ENCODE measurements at places on chromosomes 6 and 20. TPM values are rescaled to one million over a fixed set of nuclear protein-coding genes. Genes with fewer than 3 reads are reported as not detected.

DNA sequence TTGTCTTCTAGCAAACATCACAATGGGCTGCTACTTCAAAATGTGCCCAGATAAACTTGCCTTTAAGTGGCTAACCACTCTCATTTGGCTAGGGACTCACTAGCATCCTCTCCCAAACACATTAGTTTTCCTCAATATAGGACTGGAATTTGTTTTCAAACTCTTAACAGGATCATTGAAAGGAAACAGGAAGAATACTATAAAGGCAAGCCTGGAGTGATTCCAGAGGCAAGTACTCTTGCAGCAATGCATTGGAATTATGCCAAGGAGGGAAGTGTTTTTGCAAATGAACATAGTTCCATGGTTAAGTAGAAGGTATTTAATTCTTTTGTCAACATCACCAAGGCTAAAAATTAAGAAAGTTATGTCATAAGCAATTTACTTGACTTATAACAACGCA is 12.2 kb downstream of the EPHA7 start:
- H3K36me3 ChIP-seq: no peaks in the 10 kb centered on the region
- no peaks in the 10 kb centered on the region for H3K4me1 ChIP-seq
- no peaks in the 10 kb centered on the region for H3K27me3 ChIP-seq
- H3K4me3 ChIP-seq: no peak overlapping the region
- H3K27ac ChIP-seq: no peak overlapping the region
- DNase-seq: no peak

GRCh38 chr6:111806561-111807497 is 66.4 kb downstream of the FYN start:
- no peak overlapping the region for H3K4me3 ChIP-seq
- H3K27me3 ChIP-seq: no peaks in the 10 kb centered on the region
- DNase-seq: no peak

GRCh38 chr6:170287371-170287876 is 3.5 kb downstream of the DLL1 start:
- H3K27me3 ChIP-seq: peaks cover 74% of the 10 kb centered on the region
- no peak overlapping the region for H3K27ac ChIP-seq
- no peak for DNase-seq

DNA sequence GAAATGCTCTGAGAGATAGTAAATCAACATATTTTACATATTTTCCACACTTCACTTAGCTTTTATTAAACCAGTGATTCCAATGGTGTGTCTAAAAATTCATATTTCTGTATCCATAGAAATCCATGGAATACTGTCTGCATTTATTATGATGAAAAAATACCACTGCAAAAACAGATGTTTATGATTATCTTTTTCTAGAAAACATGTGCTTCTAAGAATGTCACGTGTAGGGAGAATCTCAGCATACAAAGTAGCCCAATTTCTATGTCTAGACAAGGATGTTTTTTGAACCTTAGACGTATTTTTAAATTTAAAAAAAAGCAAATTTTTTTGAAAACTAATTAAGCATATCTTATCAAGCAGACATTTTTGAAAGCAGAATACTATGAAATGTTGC is 622.4 kb downstream of the TENT5A start:
- H3K27ac ChIP-seq: no peak overlapping the region
- no peaks in the 10 kb centered on the region for H3K27me3 ChIP-seq
- H3K4me1 ChIP-seq: no peaks in the 10 kb centered on the region
- no peak for DNase-seq
- no peaks in the 10 kb centered on the region for H3K36me3 ChIP-seq
- no peak overlapping the region for H3K4me3 ChIP-seq

- no peaks in the 10 kb centered on the region for H3K4me1 ChIP-seq
- no peak for DNase-seq
- no peaks in the 10 kb centered on the region for H3K27me3 ChIP-seq
- H3K27ac ChIP-seq: no peak overlapping the region
- no peak overlapping the region for H3K4me3 ChIP-seq
- H3K36me3 ChIP-seq: no peaks in the 10 kb centered on the region
Measured at GRCh38 chr6:121998631-121999030, 400.8 kb upstream of the HSF2 start.

RTF2 gene
- 67.2 TPM for total RNA-seq

ULBP2 gene
- 7.6 TPM for total RNA-seq

PI3 gene
- total RNA-seq: 52.0 TPM

PTCHD4 gene
- total RNA-seq: not detected

All from Calu3 (cell line).